NCI-H460 (cell line): ENCODE measurements at places on chromosomes 5 and 9. TPM values are rescaled to one million over a fixed set of nuclear protein-coding genes. Genes with fewer than 3 reads are reported as not detected.

SHOC1 gene
- not detected in 2 replicates for total RNA-seq

GPR107 gene
- total RNA-seq = 20.6 and 35.8 TPM in 2 replicates

CDH12 gene
- total RNA-seq = not detected in 2 replicates

PCDHB11 gene
- total RNA-seq = 5.4 and 6.0 TPM in 2 replicates

PCDHGA11 gene
- 0.52 and 0.87 TPM in 2 replicates for total RNA-seq

MATR3 gene
- 344 and 359 TPM in 2 replicates for total RNA-seq

ZBTB26 gene
- 5.9 and 8.2 TPM in 2 replicates for total RNA-seq

STK10 gene
- total RNA-seq = 4.4 and 7.7 TPM in 2 replicates

NSG2 gene
- total RNA-seq = 0.10 TPM in 1 of 2 replicates, not detected in the other

AHRR gene
- total RNA-seq = 3.2 and 3.7 TPM in 2 replicates

UGT3A2 gene
- total RNA-seq = not detected in 2 replicates

FOXD4L4 gene
- total RNA-seq = 0.07 TPM in 1 of 2 replicates, not detected in the other

FOXD1 gene
- total RNA-seq = 15.6 and 16.6 TPM in 2 replicates

GRM6 gene
- total RNA-seq = not detected in 2 replicates

KIF3A gene
- total RNA-seq = 10.7 and 11.7 TPM in 2 replicates

DCAF10 gene
- 21.4 and 21.8 TPM in 2 replicates for total RNA-seq

PCDHA8 gene
- 0.05 TPM in 1 of 2 replicates, not detected in the other for total RNA-seq

OR2V2 gene
- total RNA-seq = not detected in 2 replicates

SNX2 gene
- total RNA-seq = 37.6 TPM in 2 replicates

FAM151B gene
- total RNA-seq = 2.3 TPM in 2 replicates

IL9 gene
- total RNA-seq = not detected in 2 replicates

HMCN2 gene
- 0.20 and 0.38 TPM in 2 replicates for total RNA-seq

TGFBI gene
- total RNA-seq = 1,239 and 1,373 TPM in 2 replicates

PRDM9 gene
- total RNA-seq = not detected in 2 replicates

MCIDAS gene
- total RNA-seq = 3.1 and 3.6 TPM in 2 replicates

WDR31 gene
- 1.5 and 1.7 TPM in 2 replicates for total RNA-seq

RASEF gene
- total RNA-seq = 1.4 and 1.7 TPM in 2 replicates

PDE6A gene
- 0.02 TPM in 1 of 2 replicates, not detected in the other for total RNA-seq

PIP5K1B gene
- total RNA-seq = 3.4 and 3.5 TPM in 2 replicates

LCN2 gene
- not detected in 2 replicates for total RNA-seq
